T-cell (primary cell): ENCODE measurements at places on chromosomes 12 and 14.

DNA sequence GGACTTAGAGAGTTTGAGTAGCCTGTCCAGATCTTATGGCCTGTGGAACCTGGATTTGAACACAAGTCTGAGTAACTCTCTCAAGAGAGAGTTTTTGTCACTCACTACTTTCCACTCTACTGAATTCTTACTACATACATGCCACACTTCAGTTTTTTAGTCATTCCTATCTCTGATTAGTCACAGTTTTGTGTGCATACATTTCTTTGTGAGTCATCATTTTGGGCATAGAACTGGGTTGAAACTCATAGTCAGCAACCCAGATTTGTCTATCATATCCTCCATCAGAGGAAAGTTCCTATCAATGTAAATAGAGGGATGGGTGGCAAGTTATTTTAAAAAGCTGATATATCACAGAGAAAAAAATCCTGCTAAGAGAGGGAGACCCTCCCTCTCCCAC is 42.9 kb downstream of the FLRT2 start:
- H3K4me1 ChIP-seq: no peaks in the 10 kb centered on the region
- H3K4me3 ChIP-seq: no peak overlapping the region
- H3K27ac ChIP-seq: no peak overlapping the region
- no peaks in the 10 kb centered on the region for H3K36me3 ChIP-seq
- H3K27me3 ChIP-seq: no peaks in the 10 kb centered on the region

- no peaks in the 10 kb centered on the region for H3K27me3 ChIP-seq
- H3K4me1 ChIP-seq: no peaks in the 10 kb centered on the region
- H3K36me3 ChIP-seq: no peaks in the 10 kb centered on the region
- no peak for DNase-seq
Measured at GRCh38 chr12:80352474-80352873, 91.6 kb upstream of the PTPRQ start.

GRCh38 chr12:76781321-76781720 is 17.4 kb downstream of the ZDHHC17 start:
- H3K27me3 ChIP-seq: no peaks in the 10 kb centered on the region
- no peaks in the 10 kb centered on the region for H3K36me3 ChIP-seq
- H3K27ac ChIP-seq: no peak overlapping the region

DNA sequence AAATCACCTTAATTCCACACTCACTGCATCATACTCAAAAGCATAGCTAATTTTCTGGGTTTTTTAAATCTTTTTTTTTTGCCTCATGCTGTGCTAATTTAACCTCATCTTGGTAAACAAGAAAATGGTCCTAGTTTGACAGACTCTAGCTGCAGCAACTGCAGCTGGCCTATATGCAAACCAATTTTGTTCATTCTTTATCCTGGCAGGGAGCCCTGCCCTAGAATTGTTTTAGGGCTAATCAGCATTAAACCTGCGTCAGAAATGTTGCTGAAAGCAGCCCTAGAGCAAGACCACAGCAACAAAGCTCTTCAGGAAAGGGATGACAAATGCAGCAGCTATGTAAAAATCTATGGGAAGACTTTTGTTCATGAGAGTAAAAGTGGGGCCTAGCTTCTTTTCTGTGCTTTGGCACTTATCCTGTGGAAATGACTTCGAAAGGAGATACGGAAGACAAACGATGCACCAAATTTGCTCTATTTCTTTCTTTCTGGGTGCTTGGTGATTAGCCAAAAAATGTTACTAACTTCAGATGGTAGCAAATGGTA is 72.2 kb downstream of the DENND5B start:
- H3K36me3 ChIP-seq: no peaks in the 10 kb centered on the region
- peaks cover 10% of the 10 kb centered on the region for H3K27me3 ChIP-seq
- no peak for DNase-seq
- H3K4me1 ChIP-seq: no peaks in the 10 kb centered on the region

DNA sequence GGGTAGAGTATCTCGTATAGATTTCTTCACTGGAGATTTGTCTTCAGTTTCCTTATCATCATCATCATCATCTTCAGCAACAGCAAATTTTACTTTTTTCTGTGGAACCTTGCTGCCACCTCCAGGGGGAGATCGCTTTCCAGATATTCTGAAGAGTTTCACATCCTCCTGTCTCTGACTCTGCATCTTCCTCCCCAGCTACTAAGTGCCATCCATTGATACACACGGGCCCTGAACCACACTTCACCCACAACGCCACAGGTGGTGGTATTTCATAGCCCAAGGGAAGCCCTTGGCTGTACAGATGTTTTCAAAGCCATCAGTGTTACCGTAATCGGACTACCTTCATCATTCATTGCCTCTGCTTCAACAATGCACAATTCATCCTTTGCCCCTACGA is 82.2 kb downstream of the PPP2R5C start:
- no peaks in the 10 kb centered on the region for H3K27me3 ChIP-seq
- H3K27ac ChIP-seq: peak overlapping the region; percentile 55
- peaks cover 28% of the 10 kb centered on the region for H3K36me3 ChIP-seq
- no peak overlapping the region for H3K4me3 ChIP-seq

DNA sequence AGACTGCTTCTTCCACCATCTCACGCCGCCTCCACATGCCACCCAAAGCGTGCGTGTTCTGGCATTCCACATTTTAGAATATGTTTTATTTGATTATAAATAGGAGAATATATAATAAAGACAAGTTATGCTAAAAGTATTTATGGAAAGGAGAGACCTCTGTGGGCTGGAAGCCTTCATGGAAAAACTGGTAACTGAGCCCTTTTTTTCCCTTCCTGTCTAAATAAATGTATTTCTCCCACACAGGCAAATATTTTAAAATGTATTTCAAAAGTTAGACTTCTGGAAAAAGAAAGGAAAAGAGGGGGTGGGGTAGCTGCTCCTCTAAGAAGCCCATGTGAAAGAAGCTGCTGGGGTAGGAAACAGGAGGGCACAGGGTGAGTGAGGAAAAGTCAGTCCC is 16.1 kb upstream of the NR4A1 start:
- no peak for DNase-seq
- no peak overlapping the region for H3K4me3 ChIP-seq
- peaks cover 5% of the 10 kb centered on the region for H3K4me1 ChIP-seq
- no peaks in the 10 kb centered on the region for H3K27me3 ChIP-seq

DNA sequence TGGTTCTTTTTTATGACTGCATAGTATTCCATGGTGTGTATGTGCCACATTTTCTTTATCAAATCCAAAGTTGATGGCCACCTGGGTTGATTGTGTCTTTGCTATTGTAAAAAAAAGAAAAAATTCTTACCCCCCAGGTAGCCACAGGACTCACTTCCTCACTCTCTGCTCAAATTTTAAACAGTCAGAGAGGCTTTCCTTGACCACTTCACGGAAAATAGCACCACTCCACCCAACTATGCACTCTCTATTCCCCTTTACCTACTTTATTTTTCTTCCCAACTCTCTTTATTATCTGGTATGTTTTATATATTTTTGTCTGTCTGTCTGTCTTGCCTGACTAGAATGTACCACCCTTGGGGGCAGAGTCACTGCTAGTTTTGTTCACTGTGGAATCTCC is 205.3 kb downstream of the BTG1 start:
- no peak for DNase-seq
- H3K4me3 ChIP-seq: no peak overlapping the region
- no peak overlapping the region for H3K27ac ChIP-seq
- no peaks in the 10 kb centered on the region for H3K27me3 ChIP-seq
- H3K4me1 ChIP-seq: no peaks in the 10 kb centered on the region
- no peaks in the 10 kb centered on the region for H3K36me3 ChIP-seq

DNA sequence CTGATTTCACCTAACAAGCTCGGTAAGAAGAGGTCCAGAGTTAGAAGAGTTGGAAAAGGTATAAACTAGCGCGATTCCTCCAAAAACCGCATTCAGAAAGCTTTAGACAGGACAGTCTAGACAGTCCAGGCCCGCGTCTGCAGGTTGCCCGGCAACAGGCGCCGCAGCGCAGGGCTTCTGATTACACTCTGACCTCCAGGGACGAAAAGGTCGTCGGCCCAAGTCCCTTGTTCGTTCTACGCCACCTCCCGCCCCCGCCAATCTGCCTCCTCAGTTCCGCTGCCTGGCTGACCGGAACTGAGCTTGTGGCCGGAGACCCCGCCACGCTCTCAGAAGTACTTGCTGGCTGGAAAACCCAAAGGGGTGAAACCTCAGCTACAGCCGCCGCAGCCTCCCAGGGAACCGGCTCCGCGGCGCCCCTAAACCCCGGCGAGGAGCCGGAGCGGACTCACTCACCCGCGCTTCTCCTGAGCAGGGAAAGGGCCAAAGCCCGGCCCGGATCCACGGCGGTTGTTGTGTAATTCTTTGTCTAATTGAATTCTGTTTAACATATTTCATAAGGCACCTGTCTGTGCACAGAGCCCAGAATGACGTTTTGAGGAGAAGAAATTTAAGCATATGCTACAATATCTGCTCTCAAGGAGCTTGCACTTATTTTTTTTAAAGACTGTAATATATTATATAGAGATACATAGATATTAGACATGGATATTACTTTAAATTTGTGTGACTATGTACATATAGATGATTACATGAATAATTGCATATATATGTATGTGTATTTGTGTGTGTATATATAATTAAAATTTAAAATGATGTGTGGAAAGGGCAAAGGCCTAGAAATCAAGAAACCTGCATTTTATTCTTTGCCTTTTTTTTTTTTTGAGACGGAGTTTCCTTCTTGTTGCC is at the start of gene CAPS2:
CAPS2 (minus strand) TSS at position 407 of the 909 bp plus-strand sequence. CDS start 3,826 bp downstream, outside the sequence.
- no peak within 1 kb of the TSS for H3K27ac ChIP-seq
- H3K4me3 ChIP-seq: peak within 1 kb of the TSS; percentile 55
- H3K27me3 ChIP-seq: peaks cover 5% of the 10 kb centered on the region
- no peaks in the 10 kb centered on the region for H3K36me3 ChIP-seq

GRCh38 chr12:73445658-73446324 is 1091.8 kb upstream of the ATXN7L3B start:
- DNase-seq: no peak
- no peaks in the 10 kb centered on the region for H3K36me3 ChIP-seq
- no peaks in the 10 kb centered on the region for H3K27me3 ChIP-seq
- H3K4me1 ChIP-seq: no peaks in the 10 kb centered on the region
- no peak overlapping the region for H3K27ac ChIP-seq
- no peak overlapping the region for H3K4me3 ChIP-seq

- H3K27ac ChIP-seq: no peak overlapping the region
- no peak overlapping the region for H3K4me3 ChIP-seq
- no peaks in the 10 kb centered on the region for H3K36me3 ChIP-seq
Measured at GRCh38 chr14:76322594-76323220, 53.2 kb upstream of the ESRRB start.

DNA sequence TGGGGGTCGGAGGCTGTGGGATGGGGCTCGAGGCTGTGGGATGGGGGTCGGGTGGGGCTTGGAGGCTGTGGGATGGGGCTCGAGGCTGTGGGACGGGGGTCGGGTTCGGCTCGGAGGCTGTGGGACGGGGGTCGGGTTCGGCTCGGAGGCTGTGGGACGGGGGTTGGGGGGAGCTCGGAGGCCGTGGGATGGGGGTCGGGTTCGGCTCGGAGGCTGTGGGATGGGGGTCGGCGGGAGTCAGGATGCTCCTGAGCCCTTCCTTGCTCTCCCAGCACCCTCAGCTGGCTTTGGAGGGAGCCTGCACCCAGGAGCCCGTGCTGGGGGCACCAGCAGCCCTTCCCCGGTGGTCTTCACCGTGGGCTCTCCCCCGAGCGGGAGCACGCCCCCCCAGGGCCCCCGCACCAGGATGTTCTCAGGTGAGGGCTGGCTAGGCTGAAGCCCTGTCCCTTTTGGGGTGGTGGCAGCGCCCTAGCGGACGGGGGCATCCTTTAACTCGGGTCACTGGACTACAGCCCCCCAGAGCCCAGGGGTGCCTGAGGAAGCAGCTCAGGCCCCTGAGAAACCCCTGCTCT is 11.9 kb upstream of the PUS1 start:
- H3K4me1 ChIP-seq: peaks cover 11% of the 10 kb centered on the region
- no peaks in the 10 kb centered on the region for H3K27me3 ChIP-seq
- H3K36me3 ChIP-seq: peaks cover 49% of the 10 kb centered on the region
- no peak overlapping the region for H3K27ac ChIP-seq

- DNase-seq: no peak
- H3K4me3 ChIP-seq: no peak overlapping the region
- no peaks in the 10 kb centered on the region for H3K4me1 ChIP-seq
- H3K27me3 ChIP-seq: no peaks in the 10 kb centered on the region
- no peak overlapping the region for H3K27ac ChIP-seq
Measured at GRCh38 chr12:27198036-27198435, 46.0 kb upstream of the STK38L start.

- H3K4me1 ChIP-seq: no peaks in the 10 kb centered on the region
- H3K27ac ChIP-seq: no peak overlapping the region
- H3K27me3 ChIP-seq: no peaks in the 10 kb centered on the region
- H3K4me3 ChIP-seq: no peak overlapping the region
Measured at GRCh38 chr14:73173092-73173735, 36.9 kb downstream of the PSEN1 start.

DNA sequence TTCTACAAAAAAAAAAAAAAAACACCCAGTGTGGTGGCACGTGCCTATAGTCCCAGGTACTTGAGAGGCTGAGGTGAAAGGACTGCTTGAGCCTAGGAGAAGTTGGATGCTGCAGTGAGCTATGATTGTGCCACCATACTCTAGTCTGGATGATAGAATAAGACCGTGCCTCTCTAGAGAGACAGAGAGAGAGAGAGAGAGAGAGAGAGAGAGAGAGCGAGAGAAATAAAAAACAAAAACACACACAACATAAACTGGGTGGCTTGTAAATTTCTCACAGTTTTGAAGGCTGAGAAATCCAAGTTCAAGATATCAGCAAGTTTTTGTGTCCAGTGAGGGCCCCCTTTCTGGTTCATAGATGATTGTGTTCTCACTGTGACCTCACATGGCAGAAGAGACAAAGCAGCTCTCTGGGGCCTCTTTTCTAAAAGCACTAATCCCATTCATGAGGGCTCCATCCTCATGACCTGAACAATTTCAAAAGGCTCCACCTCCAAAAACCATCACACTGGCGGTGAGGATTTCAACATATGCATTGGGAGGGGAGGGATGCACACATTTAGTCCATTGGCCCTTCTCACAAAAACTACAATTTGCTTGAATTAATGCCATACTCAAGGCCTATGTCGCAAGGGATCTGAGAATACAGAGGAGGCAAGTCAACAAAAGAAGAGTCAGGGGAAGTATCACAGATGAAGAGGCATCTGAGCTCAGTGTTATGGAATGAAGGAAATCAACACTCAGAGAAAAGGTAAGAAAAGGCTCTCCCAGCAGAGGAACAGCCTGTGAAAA is 94.9 kb downstream of the PPM1H start:
- no peak overlapping the region for H3K4me3 ChIP-seq
- H3K27ac ChIP-seq: no peak overlapping the region
- H3K27me3 ChIP-seq: no peaks in the 10 kb centered on the region
- no peaks in the 10 kb centered on the region for H3K36me3 ChIP-seq
